ENCODE measurements at places on chromosomes 11 and 22. TPM values are rescaled to one million over a fixed set of nuclear protein-coding genes. Genes with fewer than 3 reads are reported as not detected.

GRCh38 chr11:14248580-14248981 is 110.4 kb downstream of the RRAS2 start:
- DNase-seq: no peak
- no peaks in the 10 kb centered on the region for H3K36me3 ChIP-seq
- no peaks in the 10 kb centered on the region for H3K27me3 ChIP-seq
- H3K4me3 ChIP-seq: peak overlapping the region; percentile 55
- H3K4me1 ChIP-seq: peaks cover 16% of the 10 kb centered on the region
- no peak overlapping the region for H3K27ac ChIP-seq

- H3K4me1 ChIP-seq: no peaks in the 10 kb centered on the region
- H3K36me3 ChIP-seq: no peaks in the 10 kb centered on the region
- H3K27me3 ChIP-seq: peaks cover 2% of the 10 kb centered on the region
- H3K4me3 ChIP-seq: no peak overlapping the region
- no peak for DNase-seq
- no peak overlapping the region for H3K27ac ChIP-seq
These were observed 134.9 kb downstream of the DBX1 start for GRCh38 chr11:20025332-20025840.

GRCh38 chr11:121291896-121292494 is 576 bp upstream of the SC5D start:
- DNase-seq: no peak
- no peaks in the 10 kb centered on the region for H3K36me3 ChIP-seq
- H3K4me3 ChIP-seq: peak overlapping the region; percentile 92
- H3K27ac ChIP-seq: peak overlapping the region; percentile 98
- H3K27me3 ChIP-seq: peaks cover 12% of the 10 kb centered on the region
- peaks cover 33% of the 10 kb centered on the region for H3K4me1 ChIP-seq

DNA sequence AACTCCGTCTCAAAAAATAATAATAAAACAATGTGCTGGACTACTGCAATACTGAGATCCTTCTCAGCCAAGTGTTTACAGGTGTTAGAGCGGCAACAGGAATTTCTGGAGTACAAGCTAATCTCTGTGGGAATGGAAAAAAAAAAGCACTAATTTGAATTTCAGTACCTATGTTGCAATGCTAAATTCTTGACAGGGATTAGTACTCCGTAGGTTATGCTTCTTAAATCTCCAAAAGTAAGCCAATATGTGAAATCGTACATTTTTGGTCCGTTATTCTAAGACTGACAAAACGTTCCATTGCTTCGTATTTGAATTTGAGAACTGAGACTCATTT is 1.1 kb downstream of the ATL3 start:
- peaks cover 43% of the 10 kb centered on the region for H3K4me1 ChIP-seq
- H3K27ac ChIP-seq: peak overlapping the region; percentile 32
- no peaks in the 10 kb centered on the region for H3K36me3 ChIP-seq
- peaks cover 3% of the 10 kb centered on the region for H3K27me3 ChIP-seq
- H3K4me3 ChIP-seq: peak overlapping the region; percentile 85

GRCh38 chr22:49954991-49955580 is 5.5 kb upstream of the PIM3 start:
- H3K27me3 ChIP-seq: no peaks in the 10 kb centered on the region
- no peak overlapping the region for H3K4me3 ChIP-seq
- DNase-seq: no peak
- no peaks in the 10 kb centered on the region for H3K36me3 ChIP-seq

Gene PHLDB1
- polyA plus RNA-seq: not detected

Gene C11orf97
- not detected for polyA plus RNA-seq

Gene GUCY1A2
- not detected for polyA plus RNA-seq
